ENCODE measurements at places on chromosomes 16 and 17.

GRCh38 chr17:34672176-34672785 is 92.9 kb downstream of the TMEM132E start:
- DNase-seq = no peak

DNA sequence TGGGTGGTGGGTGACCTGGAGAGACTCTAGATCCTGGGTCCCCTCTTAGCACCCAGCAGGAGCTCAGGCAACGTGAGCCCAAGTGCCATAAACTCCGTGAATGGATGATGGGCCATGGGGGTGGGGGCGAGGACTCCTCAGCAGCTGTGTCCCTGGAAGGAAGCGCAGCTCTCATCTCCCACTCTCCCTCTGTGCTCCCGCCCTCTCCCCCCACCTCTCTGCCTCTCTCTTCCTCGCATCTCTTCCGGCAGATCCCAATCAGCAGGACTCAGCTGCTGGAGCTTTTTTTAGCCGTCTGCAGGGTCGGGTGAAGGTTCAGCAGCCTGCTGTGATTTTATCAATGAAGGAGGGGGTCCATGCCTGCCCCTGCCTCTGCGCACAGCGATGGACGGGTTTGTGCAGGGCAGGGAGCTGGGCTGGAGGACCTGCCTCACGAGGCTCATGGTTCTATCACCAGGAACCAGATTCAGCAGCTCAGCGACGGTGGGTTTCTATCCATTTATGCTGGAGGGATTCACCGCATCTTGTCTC is 8.3 kb downstream of the CCR7 start:
- DNase-seq = no peak

- DNase-seq = no peak
Observed at GRCh38 chr16:18024611-18025010, 311.9 kb downstream of the NPIPA8 start.

DNA sequence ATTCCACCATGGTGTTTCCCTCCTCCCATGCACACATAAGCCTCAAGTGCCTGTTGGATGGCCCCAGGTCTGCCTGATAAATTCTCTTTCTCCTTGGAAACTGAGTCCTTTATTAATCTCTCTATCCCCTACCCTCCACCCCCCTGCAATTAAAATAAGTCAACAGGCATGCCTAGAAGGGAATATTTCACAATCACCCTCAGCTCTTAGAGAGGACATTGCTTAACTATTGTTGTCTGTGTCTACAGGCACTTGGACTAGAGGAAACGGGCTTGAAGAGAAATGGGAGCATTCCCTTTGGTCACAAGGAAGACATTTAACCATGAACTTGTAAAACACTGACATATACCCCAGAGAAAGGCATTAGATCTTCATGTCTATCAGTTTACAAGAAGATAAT is 39.5 kb downstream of the RCVRN start:
- peak; percentile 30 for DNase-seq

- no peak for DNase-seq
Observed at GRCh38 chr17:73138541-73139138, 26.2 kb upstream of the SSTR2 start.

- no peak for DNase-seq
Observed at GRCh38 chr16:56617212-56618085, 8.1 kb upstream of the MT1E start.

GRCh38 chr17:15441315-15441714 is 26.1 kb downstream of the CDRT4 start:
- DNase-seq = no peak

DNA sequence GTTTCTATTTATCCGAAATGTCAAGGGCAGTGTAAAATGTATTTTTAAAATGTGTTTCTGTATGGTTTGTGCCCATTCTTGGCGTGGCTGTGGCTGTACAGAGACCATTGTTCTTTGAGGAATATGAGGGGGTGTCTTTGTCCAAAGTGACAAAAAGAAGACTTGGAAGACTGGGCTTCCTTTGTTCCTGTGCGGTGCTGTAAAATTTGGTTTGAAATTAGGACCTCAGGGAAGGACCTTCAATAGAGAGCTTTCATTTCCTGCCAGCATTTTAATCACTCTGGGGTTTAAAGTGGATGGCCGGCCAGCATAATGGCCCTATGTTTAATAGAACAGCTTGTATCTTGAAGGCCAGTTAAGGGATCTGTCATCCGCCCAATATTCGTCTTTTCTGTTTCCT is 190.1 kb upstream of the TBX2 start:
- no peak for DNase-seq

GRCh38 chr17:21127509-21128077 is 829 bp downstream of the DHRS7B start:
- no peak for DNase-seq

DNA sequence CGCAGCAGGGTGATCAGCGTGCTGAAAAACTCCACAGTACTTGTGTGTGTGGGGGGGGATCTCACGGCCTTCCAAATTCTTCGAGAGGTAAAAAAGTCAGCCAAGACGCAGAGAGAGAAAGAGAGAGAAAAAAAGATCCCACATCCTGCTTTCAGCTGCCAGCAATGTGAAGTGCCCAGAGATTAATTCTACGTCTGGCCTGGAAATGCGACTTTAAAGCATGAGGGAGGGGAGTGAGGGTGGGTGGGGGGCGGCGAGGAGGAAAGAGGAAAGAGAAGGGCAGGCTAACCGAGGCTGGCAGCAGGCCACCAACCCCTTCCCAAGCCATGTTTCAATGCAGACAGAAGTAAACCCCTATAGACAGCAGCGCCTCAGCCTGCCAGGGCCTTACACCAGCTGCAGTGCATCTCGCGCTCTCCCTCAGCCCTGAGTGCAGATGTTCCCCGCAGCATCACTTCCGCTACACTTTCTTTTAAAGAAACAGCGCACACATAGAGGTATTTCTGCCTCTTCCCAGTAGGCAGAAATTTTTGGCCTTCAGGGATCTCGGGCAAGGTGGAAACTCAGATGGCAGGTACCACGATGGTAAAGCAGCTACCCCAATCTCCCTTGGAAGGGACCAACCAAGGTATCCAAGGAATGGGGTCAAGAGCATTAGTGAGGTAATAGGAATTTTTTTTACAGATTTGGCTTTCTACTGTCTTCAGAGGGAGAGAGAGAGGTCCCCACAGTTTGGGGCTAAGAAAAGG is 87.8 kb downstream of the SMG6 start:
- peak; percentile 71 for DNase-seq

GRCh38 chr16:59210955-59211541 is 476.9 kb upstream of the GOT2 start:
- no peak for DNase-seq

DNA sequence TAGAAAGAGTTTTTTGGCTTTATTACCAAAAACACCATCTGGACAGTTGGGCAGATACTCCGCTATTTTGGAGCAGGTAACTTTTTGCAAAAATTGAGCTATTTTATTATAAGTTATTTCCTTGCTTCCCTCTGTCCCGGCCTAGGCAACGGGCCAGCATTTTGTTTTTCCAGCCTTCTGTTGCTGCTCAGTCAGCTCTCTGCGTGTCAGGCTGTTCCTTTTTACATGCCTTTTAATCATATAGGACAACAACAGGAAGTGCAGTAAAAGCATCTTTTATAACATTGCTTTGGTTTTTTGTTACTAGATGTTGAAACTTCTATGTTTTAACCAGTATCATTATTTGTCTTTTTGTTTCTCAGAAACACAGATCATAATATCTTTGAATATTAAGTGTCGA is 30.4 kb downstream of the PPM1D start:
- DNase-seq = no peak

DNA sequence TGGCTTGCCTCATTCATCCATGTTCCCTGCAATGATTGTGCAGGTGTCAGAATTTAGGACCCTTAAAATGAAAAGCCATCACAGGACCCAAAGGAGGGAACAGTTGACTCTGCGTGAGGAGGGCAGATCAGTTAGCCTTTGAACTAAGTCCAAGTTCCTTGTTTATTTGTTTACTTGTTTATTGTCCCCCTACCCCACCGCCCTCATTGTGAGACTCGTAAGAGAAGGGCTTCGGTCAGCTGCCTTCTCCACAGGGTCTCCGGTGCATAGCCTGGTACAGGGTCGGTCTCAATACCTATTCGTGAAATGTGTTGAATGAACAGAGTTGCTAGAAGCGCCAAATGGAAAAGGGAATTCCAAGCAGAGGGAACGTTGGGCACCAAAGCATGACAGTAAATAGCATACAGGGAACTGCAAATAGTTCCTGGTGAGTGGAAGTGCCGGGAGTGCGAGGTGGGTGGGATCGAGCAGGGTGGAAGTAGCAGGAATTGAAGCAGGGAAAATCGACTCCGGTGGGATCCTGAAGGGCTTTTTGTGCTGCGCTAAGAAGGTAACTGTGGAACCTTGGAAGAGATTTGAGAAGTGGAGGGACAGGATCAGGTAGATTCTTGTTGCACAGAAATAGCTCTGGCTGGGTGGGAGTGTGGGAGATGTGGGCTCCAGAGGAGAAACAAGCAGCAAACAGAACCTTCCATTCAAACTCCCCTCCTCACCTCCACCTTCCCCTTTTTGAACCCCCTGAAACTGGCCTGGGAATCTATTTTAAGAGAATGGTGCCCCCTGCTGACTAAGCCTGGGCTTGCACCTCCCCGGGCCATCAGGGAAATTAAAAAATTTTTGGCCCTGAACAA is 12.7 kb downstream of the SLC35B1 start:
- peak; percentile 54 for DNase-seq

GRCh38 chr17:47279062-47279801 is 25.6 kb downstream of the ITGB3 start:
- peak; percentile 66 for DNase-seq

DNA sequence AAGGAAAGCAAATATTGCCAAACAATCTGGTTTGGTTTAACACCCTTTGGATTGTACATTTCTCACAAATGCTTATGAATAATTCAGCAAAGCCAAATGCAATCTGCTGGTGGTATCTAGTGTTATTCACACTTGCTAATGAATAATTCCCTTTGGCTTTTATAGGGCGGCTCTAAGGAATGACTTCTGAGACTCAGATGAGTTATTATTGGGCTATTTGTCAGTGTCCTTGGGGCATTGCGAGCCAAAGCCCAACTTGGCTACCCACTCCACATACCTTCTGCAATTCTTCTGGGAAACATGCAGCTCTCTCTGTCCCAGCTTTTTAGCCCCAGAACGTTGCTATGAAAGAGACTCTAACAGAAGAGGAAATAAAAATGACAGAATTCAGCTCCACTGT is 41.1 kb downstream of the FTO start:
- DNase-seq = no peak

DNA sequence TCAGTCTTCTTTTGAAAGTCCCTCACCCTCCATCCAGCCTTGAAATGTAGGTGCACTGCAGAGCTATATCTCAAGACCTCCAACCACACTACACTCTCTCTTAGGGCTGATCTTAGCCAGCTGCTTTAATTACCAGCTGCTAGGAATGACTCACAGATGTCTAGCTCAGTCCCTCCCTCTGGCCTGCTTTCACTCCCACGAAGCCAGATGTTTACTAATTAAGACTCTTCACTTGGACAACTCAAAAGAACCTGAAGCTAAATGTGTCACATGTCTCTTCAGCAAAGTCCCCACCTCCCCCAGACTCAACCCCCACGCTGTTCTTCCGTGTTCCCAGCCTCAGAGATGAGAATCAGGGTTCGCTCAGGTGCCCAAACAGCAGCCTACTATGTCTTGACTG is 2.6 kb downstream of the GTF3C1 start:
- no peak for DNase-seq

- no peak for DNase-seq
Observed at GRCh38 chr16:85235991-85236817, 123.9 kb upstream of the CIBAR2 start.

DNA sequence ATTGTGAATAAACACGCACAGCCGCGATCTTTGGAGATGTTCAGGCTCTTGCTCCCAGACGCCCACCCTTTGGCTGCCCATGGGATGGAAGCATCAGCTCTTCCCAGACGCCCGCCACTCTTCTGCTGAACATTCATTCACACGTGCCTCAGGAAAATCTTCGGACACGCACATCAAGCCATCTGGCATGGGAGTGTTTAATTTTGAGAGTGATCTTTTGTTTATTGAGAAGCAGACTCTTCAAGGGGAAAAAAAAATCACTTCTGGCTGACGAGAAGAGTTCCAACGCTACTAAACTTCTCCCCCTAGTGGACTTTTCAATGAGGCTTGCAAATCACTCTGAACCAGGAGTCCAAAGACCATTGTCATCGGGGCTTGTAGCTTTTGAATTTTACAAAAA is 62.0 kb upstream of the NUDT7 start:
- DNase-seq = no peak

DNA sequence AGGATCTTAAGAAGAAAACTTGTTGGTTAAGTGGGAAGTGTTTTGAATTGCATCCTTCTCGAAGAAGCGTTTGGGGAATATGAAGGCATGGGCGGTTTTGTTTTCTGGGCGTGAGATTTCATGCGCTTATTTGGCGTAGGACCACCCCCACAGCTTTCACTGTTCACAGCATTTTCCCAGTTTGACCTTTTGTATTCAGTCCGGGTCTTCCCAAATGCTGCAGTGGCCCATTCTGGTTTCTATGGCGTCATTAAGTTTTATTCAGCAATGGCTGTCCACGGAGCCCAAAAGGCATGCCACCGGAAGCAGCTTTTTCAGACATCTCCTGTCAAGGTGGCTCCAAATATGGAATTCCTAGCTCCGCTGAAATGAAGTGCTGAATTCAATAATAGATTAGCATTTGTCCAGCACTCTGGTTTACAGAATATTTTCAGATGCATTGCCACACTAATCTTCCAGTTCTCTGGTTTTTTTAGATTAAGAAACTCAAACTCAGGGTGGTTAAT is 90.6 kb upstream of the FBXO47 start:
- no peak for DNase-seq

DNA sequence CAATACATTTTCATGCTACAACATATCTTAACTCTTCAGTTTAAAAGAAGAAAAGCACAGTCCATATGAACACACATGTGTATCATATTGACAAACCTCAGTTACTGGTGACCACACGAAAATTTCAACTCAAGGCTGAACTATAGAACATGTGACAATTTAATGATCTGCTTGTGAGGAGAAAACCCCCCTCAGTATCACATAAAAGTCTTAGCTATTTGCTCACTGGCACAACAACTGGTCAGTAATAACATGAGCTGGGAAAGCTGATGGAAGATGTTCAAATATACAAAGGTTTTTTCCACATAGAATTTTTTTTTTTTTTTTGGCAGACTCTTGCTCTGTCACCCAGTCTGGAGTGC is 19.5 kb downstream of the ZNF652 start:
- DNase-seq = peak; percentile 44

- no peak for DNase-seq
Observed at GRCh38 chr17:57275071-57275764, 18.9 kb downstream of the MSI2 start.

GRCh38 chr17:72466199-72466598 is 345.4 kb downstream of the SOX9 start:
- DNase-seq = no peak
